NCI-H524 treated with DMSO at 0.1 percent for 48 hours (cell line): ENCODE measurements at places on chromosomes 11 and 22.
A peak's percentile ranks its signal among the peaks of the same experiment; 100 is the strongest.

DNA sequence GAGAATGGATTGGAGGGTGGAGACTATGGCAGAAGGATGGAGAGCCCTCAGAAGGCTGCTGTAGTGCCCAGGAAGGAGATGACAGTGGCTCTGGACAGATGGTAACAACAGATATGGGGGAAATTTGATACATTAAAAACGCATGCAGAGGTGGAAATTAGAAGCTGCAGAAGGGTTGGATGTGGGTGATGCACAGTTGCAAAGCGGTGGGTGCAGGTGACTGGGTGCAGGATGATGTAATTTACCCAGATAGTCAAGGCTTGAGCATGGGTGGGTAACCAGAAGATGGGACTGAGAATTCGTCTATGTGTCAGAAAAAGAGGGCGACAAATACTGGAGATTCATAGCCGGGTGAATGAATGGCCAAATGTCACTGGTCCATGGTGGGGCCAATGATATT, 570.3 kb downstream of the MN1 start:
- DNase-seq: peak; percentile 61

- DNase-seq: no peak
Observed at GRCh38 chr22:20807315-20807752, 33.4 kb downstream of the SERPIND1 start.

GRCh38 chr22:22714600-22715335, 70.4 kb downstream of the GGTLC2 start:
- DNase-seq: no peak

- no peak for DNase-seq
Observed at GRCh38 chr11:17514476-17514875, 29.7 kb downstream of the USH1C start.

DNA sequence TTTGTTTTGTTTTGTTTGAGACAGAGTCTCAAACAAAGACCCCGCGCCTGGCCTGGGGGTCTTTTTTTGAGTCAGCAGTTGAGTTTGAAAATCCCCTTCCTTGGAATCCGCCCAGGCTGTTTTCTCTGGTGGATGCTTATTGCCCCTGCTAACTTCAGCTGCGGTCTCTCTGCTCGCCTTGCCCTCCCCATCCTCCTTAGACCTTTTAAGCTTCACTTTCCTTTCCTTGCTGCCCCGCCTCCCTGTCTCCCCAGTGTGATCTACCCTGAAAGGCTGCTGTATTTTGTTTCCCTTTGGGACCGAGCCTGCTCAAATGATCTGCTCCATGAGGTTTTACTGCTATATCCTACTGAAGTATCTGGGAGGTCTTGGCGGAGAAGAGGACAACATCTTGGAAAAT, 2.5 kb downstream of the USP18 start:
- DNase-seq: no peak

GRCh38 chr22:30743257-30744020, 48.8 kb downstream of the OSBP2 start:
- no peak for DNase-seq

DNA sequence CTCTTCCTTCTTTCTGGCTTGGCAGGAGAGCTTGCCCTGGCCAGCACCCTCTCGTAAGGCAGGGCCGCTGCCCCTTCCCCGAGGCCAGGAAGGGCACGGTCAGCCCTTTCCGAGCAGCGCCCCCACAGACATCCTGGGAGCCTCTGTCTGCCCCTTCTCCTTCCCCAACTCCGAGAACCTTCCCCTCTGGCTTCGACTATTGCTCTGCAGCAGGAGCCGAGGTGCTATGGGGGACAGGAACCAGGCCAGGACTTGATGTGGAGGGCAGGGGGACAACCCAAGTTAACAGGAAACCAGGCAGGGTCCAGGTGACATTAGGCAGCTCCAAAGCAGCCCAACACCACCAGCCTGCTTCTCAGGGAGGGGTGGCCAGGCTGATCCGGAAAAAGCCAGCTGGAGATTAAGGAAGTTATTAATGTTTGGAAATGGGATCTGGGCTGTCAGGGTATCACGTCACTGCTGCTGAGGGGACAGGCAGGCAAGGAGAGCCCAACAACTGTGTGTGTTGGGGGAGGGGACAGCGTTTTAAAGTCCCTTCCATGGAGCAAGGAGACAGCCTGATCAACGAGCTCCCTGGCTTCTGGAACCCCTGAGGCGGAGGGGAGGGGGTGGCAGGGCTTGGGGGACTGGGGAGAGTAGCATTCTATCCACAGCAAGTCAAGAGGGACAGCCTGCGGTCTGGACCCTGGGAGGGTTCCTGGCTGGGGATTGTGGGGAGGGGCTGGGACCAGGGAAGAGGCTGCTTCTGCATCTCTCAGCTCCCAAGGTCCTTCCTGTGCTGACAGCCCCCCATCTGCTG, 27.3 kb downstream of the SYT7 start:
- DNase-seq: peak; percentile 35

DNA sequence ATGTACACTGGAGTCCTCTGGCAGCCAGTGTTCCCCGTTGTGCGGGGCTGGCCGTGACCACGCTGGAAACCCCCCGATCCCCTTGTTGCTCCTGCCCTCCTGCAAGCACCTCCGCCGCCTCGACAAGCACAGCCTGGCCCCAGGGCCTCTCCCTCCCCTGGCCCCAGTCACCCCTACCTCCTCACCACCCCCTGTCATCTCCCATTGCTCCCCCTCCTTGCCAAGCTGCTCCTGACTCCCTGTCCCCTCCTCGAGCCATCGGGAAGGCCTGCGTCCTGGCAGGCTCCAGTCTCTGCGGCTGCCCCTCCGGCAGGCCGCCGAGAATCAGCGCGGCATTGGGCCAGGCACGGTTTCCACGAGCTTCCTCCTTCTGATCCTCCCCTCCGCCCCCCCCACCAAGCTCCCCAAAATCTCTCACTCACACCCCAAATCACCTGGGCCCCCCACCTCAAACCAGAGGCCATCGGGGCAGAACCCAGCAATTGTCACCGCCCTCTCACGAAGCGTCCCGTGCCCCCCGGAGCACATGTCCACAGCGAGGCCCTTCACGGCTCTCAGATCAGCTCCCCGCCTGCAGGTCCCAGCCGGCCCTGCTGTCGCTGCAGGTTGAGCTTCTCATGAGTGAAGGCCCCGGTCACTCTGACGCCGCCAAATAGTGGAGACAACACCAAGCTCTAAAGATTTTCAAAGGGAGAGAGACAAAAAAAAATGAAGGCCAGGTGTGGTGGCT, 5.7 kb upstream of the LSP1 start:
- DNase-seq: no peak

DNA sequence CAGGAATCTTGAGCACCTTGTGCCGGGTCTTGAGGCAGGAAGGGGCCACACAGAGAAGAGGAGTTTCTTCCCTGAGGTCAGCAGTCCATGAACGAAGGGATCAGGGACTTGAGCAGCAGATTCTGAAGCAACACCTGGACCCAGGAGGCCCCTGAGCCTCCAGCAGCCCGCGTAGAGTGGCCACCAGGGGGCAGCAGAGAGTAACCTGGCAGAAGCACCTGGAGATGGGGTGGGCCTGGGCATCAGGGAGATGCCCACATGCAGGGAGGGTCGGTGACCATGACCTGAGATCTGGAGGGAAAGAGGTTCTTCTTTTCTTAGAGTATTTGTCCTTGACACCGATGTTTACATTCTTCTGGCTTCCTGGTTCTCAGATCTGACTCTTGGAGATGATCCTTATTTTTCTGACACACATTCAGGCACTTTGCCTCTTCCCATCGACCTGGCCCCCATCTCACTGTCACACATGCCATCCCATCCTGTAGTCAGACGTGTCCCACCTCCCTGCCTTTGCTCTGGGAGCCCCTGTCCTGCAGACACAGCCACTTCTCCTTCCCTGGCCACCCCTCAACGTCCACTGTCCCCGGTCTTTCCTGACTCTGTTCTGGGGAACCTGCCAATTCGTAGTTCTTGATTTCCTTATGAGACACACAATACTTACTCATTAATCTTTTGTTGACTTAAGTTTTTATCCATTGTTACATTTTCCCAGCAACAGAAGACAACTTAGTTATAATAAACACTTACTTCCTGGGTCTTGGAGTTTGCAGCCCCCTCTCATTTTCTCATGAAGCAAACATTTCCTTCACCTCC, 66.5 kb downstream of the GGTLC2 start:
- no peak for DNase-seq

GRCh38 chr11:62444835-62445234, 26.0 kb downstream of the SCGB1A1 start:
- DNase-seq: no peak

- peak; percentile 65 for DNase-seq
Observed at GRCh38 chr22:32204856-32205722, at the start of gene RFPL2. RFPL2 (minus strand) TSS chr22:32205073; CDS start chr22:32202451, 2,622 bp downstream.

GRCh38 chr22:27749597-27750225, 51.8 kb downstream of the MN1 start:
- no peak for DNase-seq

DNA sequence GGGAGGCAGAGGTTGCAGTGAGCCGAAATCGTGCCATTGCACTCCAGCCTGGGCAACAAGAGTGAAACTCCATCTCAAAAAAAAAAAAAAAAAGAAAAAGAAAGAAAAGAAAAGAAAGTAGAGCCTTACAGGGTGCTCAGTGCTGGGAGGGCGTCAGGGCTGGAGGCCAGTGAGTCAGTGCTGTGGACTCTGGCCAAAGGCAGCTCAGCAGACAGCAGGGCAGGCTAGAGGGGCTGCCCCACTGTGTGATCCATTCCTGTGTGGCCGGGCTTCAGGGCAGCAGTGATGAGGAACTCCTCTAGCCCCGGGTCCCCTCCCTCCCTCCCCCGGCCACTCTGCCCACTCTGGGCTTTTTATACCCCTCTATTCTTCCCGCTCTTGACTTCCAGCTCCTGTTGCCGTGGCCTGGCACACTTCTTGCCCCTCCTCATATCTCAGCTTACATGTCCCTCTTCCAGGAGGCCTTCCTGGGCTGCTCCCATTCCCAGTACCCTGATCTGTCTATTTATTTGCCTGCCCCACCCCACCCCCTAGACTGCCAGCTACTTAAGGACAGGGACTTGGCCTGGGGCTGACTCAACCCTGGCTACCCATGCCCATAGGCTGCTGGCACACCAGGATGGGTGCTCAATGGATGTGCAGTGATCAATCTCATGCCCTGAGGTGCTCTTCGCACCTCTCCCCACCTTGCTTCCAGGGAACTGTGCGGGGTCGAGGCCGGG, 10.1 kb downstream of the SYT12 start:
- DNase-seq: no peak

GRCh38 chr11:44852159-44852747, 98.4 kb downstream of the TP53I11 start:
- DNase-seq: no peak

GRCh38 chr22:30305519-30305905, 16.2 kb upstream of the CASTOR1 start:
- no peak for DNase-seq

- no peak for DNase-seq
Observed at GRCh38 chr11:62013537-62014476, 46.4 kb upstream of the FTH1 start.

- no peak for DNase-seq
Observed at GRCh38 chr11:13713982-13714381, 45.5 kb downstream of the FAR1 start.

DNA sequence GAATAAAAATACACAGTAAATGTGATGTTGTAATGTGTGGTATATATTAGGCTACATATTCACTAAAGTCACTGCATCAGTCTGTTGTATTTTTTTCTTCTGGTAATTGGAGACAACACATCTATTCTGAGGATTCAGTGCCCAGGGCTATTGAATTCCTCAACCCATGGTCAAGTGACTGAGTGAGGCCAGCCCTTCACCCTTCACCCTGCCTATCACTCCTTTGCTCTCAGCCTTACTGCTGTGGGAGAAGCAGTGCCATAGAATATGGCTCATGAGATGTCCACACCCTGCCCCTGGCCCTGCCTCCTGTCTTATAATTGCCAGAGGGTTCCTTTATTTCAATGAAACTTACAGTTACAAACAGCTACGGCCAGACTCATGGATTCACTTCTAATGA, 295.6 kb downstream of the NTM start:
- DNase-seq: no peak

GRCh38 chr22:27212102-27212501, 554.7 kb downstream of the MIAT start:
- DNase-seq: no peak

DNA sequence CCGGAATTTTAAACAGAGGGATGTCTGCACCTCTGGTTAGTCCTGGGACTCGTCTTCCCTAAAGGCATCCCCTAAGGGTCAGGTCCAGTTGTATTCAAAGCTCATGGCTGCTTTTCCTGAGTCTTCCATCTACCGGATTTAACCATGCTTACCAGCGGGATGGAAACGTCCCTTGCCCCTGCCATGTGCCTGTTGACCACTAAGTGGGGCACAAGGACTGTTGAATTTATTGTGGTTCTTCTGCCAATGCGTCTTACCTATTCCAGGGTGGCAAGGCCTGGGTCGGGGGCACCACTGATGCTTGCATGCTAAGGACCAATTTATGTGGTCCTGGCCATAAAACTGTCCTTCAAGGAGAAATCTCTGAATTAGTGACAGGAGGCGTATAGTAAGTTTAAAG, 25.6 kb downstream of the ANKRD42 start:
- no peak for DNase-seq

DNA sequence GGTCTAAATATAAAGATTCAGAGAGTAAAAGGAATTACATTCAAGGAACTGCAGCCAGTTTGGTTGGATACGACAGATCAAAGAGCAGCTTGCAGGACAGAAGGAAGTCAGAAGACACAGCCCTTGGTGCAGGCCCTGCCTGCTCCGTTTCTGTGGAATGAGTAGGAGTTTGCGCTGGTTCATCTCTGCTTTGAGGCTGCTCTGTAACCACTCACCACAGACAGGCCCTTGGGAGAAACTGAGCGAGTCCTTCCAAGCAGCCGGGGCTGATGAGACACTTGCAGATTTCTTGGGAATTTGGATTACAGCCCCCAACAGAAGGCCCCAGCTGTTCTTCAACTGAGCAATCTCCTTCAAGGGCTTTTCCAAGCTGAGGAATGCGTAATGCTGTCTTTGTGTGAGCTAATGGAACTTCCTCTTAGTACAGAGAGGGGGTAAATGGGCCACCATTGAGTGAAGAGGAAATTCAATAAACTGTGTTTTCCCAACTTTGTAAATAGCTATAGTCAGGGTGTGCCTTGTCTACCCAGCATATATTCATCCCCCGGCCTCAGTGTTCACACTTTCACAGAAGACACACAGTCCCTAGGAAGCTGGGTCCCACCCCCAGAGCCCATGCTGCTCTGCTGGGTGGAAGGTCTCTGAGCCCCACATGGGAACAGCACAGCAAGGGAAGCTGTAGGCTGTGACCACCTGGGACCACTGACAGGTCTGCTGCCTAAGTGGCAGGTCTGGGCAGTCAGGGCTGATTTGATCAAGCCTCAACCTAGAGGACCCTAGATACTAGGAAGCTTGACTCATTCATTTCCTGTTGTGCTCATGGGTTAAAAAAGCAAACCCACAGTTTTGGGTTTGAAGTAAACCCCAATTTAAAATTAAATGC, 16.6 kb downstream of the IL10RA start:
- no peak for DNase-seq

- no peak for DNase-seq
Observed at GRCh38 chr11:100925935-100926334, 203.7 kb downstream of the PGR start.
